Stimulated activated naive CD4-positive, alpha-beta T cell treated with Interleukin-2 at 50 U/mL for 16 hours (primary cell): ENCODE measurements at places on chromosomes 12 and 14.

GRCh38 chr12:5227708-5228373, 184.2 kb downstream of the KCNA5 start:
- DNase-seq: no peak

- DNase-seq: no peak
Measured at GRCh38 chr14:74965486-74966153, 10.2 kb upstream of the PGF start.

- DNase-seq: no peak
Measured at GRCh38 chr12:59444932-59445331, 150.9 kb upstream of the SLC16A7 start.

GRCh38 chr12:105445249-105445648, 114.8 kb downstream of the C12orf75 start:
- DNase-seq: no peak

GRCh38 chr12:6603095-6603567, 4.0 kb downstream of the CHD4 start:
- DNase-seq: peak; percentile 32

DNA sequence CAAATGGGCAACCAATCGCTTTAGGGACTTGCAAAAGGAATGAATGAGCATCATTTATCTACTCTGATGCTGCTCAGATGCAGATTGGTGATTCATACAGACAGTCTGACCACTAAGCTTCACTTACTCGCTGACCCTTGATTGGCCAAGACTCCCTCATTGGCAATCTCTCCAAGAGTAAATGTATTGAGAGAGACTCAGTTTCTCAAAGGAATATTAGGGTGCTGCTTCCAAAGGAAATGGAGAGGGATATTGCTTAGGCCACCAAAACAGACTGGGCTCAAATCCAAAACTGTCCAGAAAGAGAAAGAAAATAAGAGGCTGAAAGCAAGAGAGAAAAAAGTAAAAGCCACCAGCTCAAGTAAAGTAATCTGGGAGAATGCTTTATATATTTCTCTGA, 785.2 kb downstream of the GALC start:
- DNase-seq: no peak

GRCh38 chr12:66963901-66964300, 285.0 kb upstream of the GRIP1 start:
- DNase-seq: no peak
